Mesenchymal stem cell (in vitro differentiated cells and primary cell): ENCODE measurements at places on chromosomes 5 and 9.

DNA sequence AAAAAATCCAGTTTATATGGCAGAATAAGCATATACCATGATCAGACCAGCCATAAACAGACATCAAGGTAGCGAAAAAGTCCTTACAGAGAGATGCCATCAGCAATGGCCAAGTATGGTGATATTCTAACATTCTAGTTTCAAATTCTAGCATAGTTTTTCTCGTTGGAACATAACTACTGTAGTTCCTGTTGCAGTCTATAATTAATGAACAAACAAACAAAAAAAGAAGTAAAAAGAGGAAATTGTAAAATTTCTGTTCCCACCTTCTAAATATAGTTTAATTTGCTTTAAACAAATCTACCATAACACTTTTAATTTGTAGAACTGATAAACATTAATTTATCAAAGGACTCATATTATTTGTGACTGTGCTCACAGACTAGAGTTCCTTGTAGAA is 9.9 kb upstream of the CD180 start:
- H3K27ac ChIP-seq = no peak overlapping the region
- no peaks in the 10 kb centered on the region for H3K27me3 ChIP-seq
- H3K4me1 ChIP-seq = peaks cover 1% of the 10 kb centered on the region
- H3K4me3 ChIP-seq = no peak overlapping the region
- H3K36me3 ChIP-seq = no peaks in the 10 kb centered on the region

GRCh38 chr9:70318002-70318401 is 59.2 kb downstream of the SMC5 start:
- H3K4me1 ChIP-seq = no peaks in the 10 kb centered on the region
- peaks cover 94% of the 10 kb centered on the region for H3K36me3 ChIP-seq
- DNase-seq = no peak
- no peak overlapping the region for H3K27ac ChIP-seq

- H3K4me3 ChIP-seq = no peak overlapping the region
- H3K4me1 ChIP-seq = no peaks in the 10 kb centered on the region
- no peaks in the 10 kb centered on the region for H3K36me3 ChIP-seq
- no peaks in the 10 kb centered on the region for H3K27me3 ChIP-seq
- DNase-seq = no peak
These were observed 40.6 kb downstream of the ADCY2 start for GRCh38 chr5:7436521-7436920.

DNA sequence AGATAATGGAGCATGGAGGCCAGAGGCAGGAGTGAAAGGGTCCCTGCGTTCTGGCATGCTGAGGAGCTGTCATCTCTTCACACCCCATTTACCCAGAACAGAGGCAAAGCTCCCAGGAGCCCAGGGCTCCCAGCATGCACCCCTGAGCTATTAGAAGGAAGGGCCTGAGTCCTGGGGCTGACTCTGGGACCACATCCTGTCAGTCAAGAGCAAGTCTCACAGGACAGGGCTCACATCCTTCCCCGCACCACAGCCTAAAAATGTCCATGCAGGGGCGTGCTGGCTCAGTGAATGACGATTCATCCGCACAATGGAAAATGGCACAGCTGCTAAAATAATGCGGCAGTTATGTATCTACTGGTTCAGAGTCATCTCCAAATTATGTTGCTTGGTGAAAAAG is 31.4 kb downstream of the CAMK2A start:
- no peaks in the 10 kb centered on the region for H3K27me3 ChIP-seq
- H3K36me3 ChIP-seq = no peaks in the 10 kb centered on the region
- H3K4me1 ChIP-seq = peaks cover 14% of the 10 kb centered on the region
- H3K27ac ChIP-seq = no peak overlapping the region
- no peak for DNase-seq

GRCh38 chr9:93577078-93577974 is 942 bp downstream of the PHF2 start:
- no peaks in the 10 kb centered on the region for H3K36me3 ChIP-seq
- H3K4me1 ChIP-seq = peaks cover 32% of the 10 kb centered on the region
- peak; percentile 29 for DNase-seq
- no peak overlapping the region for H3K27ac ChIP-seq

- no peak for DNase-seq
- H3K4me1 ChIP-seq = no peaks in the 10 kb centered on the region
- H3K27ac ChIP-seq = no peak overlapping the region
- no peaks in the 10 kb centered on the region for H3K36me3 ChIP-seq
- no peaks in the 10 kb centered on the region for H3K27me3 ChIP-seq
These were observed 198.1 kb downstream of the CHSY3 start for GRCh38 chr5:130102375-130102774.

DNA sequence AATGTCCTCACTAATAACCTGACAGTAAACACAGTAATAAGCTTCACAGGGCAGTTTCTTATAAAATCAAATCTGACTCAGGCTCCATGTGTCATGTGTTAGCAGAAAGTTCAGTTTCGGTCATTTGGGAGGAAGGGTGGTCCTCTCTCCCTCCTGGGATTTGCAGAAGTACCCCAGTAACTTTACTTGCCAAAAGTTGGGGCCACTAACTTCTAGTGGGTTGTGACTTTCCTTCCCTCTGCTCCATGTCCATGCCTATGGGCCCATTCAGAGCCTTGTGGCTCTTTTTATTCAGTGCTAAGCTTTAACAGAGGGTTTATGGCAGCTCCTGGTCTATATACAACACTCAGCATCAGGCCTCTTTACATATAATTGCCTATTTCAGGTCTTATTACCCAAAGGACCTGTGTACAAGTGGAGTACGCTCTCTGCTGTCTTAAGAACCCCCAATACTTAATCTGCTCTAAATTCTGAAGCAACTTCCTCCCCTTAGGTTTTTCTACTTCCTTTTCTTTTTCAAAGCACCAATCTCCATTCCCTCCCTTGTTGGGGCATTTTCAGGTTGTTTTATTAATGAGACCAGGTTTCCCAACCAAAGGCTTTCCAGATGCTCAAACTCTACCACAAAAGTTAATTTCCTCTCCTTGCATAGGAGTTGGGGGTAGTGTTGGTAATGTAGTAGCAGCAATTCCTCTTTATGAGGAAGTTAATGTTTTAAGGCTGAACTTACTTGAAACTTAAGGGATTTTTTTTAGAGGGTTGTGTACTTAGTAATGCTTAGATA is 107.7 kb downstream of the CCDC192 start:
- H3K4me3 ChIP-seq = no peak overlapping the region
- no peaks in the 10 kb centered on the region for H3K27me3 ChIP-seq
- no peak overlapping the region for H3K27ac ChIP-seq
- no peak for DNase-seq

GRCh38 chr5:98780390-98780789 is 6.9 kb downstream of the RGMB start:
- H3K36me3 ChIP-seq = peaks cover 97% of the 10 kb centered on the region
- no peaks in the 10 kb centered on the region for H3K27me3 ChIP-seq
- H3K27ac ChIP-seq = peak overlapping the region; percentile 15
- DNase-seq = no peak
- H3K4me1 ChIP-seq = peaks cover 11% of the 10 kb centered on the region
- H3K4me3 ChIP-seq = peak overlapping the region; percentile 69

GRCh38 chr5:140594169-140594568 is 29.5 kb downstream of the SLC35A4 start:
- H3K27ac ChIP-seq = no peak overlapping the region
- no peak for DNase-seq
- peaks cover 2% of the 10 kb centered on the region for H3K4me1 ChIP-seq
- no peaks in the 10 kb centered on the region for H3K36me3 ChIP-seq

- peaks cover 11% of the 10 kb centered on the region for H3K27me3 ChIP-seq
- H3K4me3 ChIP-seq = peak overlapping the region; percentile 15
- no peak for DNase-seq
- no peak overlapping the region for H3K27ac ChIP-seq
These were observed 69.0 kb upstream of the GGTA1 start for GRCh38 chr9:121568343-121569265.

- no peaks in the 10 kb centered on the region for H3K27me3 ChIP-seq
- H3K4me3 ChIP-seq = no peak overlapping the region
- DNase-seq = peak; percentile 8
- H3K36me3 ChIP-seq = no peaks in the 10 kb centered on the region
- no peak overlapping the region for H3K27ac ChIP-seq
- peaks cover 1% of the 10 kb centered on the region for H3K4me1 ChIP-seq
These were observed 2.4 kb upstream of the SMC2 start for GRCh38 chr9:104091708-104092107.

- no peak overlapping the region for H3K27ac ChIP-seq
- no peaks in the 10 kb centered on the region for H3K36me3 ChIP-seq
- H3K4me1 ChIP-seq = no peaks in the 10 kb centered on the region
- no peak overlapping the region for H3K4me3 ChIP-seq
- no peaks in the 10 kb centered on the region for H3K27me3 ChIP-seq
- DNase-seq = no peak
These were observed 810.2 kb downstream of the EFNA5 start for GRCh38 chr5:106860398-106861044.

DNA sequence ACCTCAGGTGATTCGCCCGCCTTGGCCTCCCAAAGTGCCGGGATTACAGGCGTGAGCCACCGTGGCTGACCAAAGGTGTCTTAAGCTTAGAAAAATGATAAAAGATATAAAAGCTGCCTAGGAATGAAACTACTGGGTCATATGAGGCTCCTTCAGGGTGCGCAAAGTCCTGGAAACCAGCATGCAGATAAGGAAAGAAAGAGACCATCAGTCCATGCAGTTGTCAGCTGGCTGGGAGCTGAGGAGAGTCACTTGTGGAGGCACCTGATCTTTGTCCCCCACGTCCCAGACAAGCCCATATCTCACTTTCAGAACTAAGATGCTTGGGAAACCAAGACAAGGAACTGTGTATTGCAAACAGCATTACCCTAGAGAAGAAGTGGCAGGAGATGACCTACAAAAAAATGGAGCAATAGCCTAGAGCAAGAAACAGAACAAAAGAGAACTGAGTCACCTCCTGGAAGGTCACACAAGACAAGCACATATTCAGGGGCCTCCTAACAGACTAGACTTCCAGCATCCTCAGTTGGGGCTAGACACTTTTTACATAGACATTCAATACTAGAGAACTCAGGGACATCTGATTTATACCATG is 2.8 kb upstream of the CCDC125 start:
- peak; percentile 3 for DNase-seq
- no peak overlapping the region for H3K4me3 ChIP-seq
- peaks cover 2% of the 10 kb centered on the region for H3K4me1 ChIP-seq
- H3K27ac ChIP-seq = no peak overlapping the region
- H3K36me3 ChIP-seq = no peaks in the 10 kb centered on the region

DNA sequence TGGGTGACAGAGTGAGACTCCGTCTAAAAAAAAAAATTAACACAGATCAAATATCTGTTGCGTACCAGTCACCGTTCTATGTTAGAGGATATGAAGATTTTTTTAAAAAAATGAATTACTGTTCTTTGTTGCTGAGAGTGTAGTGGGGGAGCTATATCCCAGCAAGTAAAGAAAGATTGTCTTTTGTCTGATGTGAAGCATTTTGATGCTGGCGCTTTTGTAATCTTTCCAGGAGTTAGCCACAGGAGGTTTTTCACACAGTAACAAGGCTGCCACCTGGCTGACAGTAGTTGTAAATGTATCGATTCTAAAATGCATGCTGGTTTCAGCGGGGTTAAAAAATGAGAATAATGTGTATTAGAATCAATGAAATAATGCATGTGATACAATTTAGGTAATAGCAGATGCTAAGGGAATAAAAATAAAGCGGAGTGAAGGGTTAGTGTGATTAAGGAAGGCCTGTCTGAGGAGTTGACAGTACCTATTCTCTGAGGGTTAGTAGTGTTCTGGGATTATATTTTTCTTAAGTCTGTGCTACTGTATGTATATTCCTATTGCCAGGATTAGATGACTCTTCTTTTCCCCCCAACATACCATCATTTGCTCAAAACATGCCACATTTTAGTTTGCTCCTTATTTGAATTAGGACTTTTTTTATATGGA is 3.4 kb downstream of the LMNB1 start:
- H3K27ac ChIP-seq = no peak overlapping the region
- peak; percentile 80 for DNase-seq

GRCh38 chr5:172266676-172267092 is 16.9 kb downstream of the UBTD2 start:
- DNase-seq = no peak
- no peak overlapping the region for H3K4me3 ChIP-seq
- no peaks in the 10 kb centered on the region for H3K27me3 ChIP-seq
- peaks cover 5% of the 10 kb centered on the region for H3K4me1 ChIP-seq
- H3K36me3 ChIP-seq = peaks cover 2% of the 10 kb centered on the region

DNA sequence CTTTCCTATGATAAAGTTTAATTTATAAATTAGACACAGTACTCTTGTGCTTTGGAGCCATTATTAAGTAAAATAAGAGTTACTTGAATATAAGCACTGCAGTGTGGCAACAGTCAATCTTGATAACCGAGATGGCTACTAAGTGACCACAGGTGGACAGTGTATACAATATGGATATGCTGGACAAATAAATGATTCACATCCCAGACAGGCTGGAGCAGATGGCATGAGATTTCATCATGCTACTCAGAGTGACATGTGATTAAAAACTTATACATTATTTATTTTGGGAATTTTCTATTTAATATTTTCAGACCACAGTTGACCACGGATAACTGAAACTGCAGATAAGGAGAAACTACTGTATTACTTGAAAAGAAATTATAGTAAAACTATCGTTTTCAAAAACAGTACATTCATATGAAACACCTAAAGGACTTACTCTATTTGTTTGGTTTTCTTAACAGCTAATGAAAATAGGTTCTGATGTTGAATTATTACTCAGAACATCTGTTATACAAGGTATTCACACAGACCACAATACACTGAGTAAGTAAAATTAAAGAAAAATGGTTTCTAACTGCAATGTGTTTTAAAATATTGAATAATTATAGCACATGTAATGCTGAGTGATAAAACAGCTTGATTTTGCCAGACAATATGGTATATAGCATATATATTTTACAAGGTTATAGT is 16.0 kb downstream of the LYRM7 start:
- H3K27ac ChIP-seq = no peak overlapping the region
- peak; percentile 26 for DNase-seq
- no peaks in the 10 kb centered on the region for H3K4me1 ChIP-seq
- H3K4me3 ChIP-seq = no peak overlapping the region
- H3K36me3 ChIP-seq = peaks cover 7% of the 10 kb centered on the region

DNA sequence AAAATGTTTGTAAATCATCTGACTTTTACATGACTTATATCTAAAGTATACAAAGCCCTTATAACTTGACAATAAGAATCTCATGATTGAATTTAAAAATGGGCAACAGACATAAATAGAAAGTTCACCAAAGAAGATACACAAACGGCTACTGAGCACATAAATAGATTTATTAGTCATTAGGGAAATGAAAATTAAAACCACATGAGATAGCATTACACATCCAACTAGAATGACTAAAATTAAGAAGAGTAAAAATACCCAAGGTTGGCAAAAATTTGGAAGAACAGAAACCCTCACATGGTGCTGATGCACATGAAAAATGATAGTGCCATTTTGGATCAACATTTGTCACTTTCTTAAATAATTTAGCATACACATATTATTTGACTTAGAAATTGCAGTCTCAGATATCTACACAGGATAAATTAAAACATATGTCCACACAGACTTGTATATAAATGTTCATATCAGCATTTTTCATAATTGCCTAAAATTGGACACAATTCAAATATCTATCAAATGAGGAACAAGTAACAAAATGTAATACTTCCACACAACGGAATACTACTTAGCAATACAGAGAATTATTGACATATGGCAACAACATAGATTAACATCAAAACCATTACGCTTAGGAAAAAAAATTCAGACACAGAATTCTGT is 359.1 kb upstream of the DAB2 start:
- peak; percentile 16 for DNase-seq
- H3K36me3 ChIP-seq = no peaks in the 10 kb centered on the region
- no peaks in the 10 kb centered on the region for H3K27me3 ChIP-seq
- H3K27ac ChIP-seq = no peak overlapping the region

GRCh38 chr5:33810491-33811120 is 81.2 kb downstream of the ADAMTS12 start:
- no peak overlapping the region for H3K4me3 ChIP-seq
- H3K27ac ChIP-seq = peak overlapping the region; percentile 31
- no peaks in the 10 kb centered on the region for H3K27me3 ChIP-seq
- peak; percentile 59 for DNase-seq
- peaks cover 3% of the 10 kb centered on the region for H3K4me1 ChIP-seq
